ENCODE measurements at places on chromosomes 5 and 9. TPM values are rescaled to one million over a fixed set of nuclear protein-coding genes. Genes with fewer than 3 reads are reported as not detected.

DNA sequence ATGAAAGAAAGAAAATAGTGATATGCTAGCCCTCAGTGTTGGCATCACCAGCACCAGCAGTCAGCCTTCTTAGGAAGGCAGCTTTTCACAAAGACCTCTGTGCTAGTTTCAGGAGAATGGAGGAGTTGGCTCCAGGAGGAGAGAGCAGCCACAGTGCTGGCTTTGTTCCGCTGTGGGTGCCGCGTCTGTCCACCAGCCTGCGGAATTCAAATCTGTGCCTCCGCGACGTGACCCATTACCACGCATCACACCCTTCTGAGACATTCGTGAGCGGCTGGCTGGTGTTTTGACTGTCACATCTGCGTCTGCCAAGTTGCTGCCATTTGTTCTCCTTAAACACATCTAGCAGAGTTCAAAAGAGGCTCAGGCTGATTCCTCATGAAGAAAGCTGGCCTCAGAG is 34.4 kb downstream of the SNX18 start:
- H3K27ac ChIP-seq = no peak overlapping the region
- H3K27me3 ChIP-seq = no peaks in the 10 kb centered on the region
- no peak for DNase-seq
- H3K36me3 ChIP-seq = peaks cover 14% of the 10 kb centered on the region

GRCh38 chr5:5181650-5182324 is 41.7 kb downstream of the ADAMTS16 start:
- H3K27ac ChIP-seq = no peak overlapping the region
- H3K4me1 ChIP-seq = peaks cover 6% of the 10 kb centered on the region
- no peak overlapping the region for H3K4me3 ChIP-seq
- H3K36me3 ChIP-seq = no peaks in the 10 kb centered on the region
- DNase-seq = no peak

Gene SMIM23
- polyA plus RNA-seq = not detected

Gene IL5
- not detected for polyA plus RNA-seq

Gene BRD9
- 12.7 TPM for polyA plus RNA-seq

DNA sequence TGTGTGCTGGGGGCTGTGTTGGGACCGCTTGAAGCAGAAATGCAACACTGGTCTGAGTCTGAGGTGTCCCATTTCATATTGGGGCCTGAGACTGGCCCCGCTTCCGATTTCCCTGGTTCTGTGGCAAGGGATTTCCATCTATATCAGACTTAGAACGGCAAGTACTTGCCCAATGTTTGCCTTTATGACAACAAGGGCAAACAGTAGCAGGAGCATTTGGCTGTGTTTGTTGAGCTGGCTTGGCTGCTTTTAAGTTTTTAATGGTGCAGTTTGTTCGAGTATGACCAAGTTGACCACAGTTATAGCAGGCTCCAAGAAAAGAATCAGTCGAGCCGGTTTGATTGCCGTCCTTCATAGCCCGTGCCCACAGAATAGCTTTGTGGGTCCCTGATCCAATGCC is 17.0 kb downstream of the HSDL2 start:
- H3K36me3 ChIP-seq = peaks cover 16% of the 10 kb centered on the region
- peaks cover 3% of the 10 kb centered on the region for H3K4me1 ChIP-seq
- H3K27me3 ChIP-seq = no peaks in the 10 kb centered on the region
- H3K4me3 ChIP-seq = no peak overlapping the region
- DNase-seq = no peak
